ENCODE measurements at places on chromosomes 3 and 15.

DNA sequence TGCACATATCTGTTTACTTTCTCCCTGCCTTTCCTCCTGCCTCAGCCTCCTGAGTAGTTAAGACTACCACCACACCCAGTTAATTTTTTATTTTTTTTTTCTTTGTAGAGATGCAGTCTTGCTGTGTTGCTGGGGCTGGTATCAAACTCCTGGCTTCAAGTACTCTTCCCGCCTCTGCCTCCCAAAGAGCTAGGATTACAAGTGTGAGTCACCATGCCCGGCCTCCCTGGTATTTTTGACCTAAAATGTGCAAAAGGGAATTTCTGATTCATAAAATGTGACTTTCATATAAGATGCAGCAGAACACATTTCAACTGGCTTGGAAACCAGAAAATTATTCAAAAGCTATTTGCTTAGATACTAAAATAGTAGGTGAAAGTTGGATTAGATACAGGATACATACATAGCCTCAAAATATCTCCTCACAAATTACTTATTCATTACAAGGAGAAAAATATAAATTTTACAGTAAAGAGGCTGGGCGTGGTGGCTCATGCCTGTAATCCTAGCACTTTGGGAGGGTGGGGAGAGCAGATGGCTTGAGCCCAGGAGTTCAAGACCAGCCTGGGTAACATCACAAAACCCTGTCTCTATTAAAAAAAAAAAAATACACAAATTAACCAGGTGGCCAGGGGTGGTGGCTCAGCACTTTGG, 32.0 kb downstream of the MAP4 start:
- DNase-seq: peak; percentile 33

DNA sequence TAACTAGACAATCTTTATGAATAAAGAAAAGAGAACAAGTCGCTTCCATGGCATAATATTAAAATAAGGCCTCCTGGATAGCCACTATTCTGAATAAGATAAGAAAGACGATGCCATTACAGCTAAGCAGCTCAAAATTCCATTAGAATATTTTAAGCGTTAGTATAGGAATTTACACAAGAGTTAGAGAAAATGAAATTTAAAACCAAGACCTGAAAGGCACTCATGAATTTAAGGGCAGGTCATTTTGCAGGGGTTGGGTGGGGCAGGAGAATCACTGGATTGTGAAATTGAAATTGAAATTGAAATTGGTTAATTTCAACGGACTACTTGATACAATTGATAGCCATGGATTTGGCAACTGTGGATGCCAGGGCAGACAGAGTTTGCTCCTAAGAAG, 91.8 kb upstream of the GOLGA8J start:
- no peak for DNase-seq

- DNase-seq: no peak
These were observed 266.4 kb upstream of the TBC1D5 start for GRCh38 chr3:18008706-18009368.

DNA sequence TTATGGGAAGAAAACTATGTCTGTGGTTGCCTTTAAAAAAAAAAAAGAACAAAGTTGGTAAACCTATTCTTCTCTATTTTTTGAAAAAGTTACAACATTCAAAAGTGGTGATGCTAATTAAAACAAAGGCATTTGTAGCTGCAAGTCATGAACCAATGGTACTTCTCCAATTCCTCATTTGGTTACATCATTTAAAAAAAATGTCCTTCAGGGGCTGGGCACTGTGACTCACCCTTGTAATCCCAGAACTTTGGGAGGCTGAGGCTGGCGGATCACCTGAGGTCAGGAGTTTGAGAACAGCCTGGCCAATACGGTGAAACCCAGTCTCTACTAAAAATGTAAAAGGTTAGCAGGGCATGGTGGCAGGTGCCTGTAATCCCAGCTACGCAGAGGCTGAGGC, 574.6 kb downstream of the VGLL3 start:
- DNase-seq: peak; percentile 11

DNA sequence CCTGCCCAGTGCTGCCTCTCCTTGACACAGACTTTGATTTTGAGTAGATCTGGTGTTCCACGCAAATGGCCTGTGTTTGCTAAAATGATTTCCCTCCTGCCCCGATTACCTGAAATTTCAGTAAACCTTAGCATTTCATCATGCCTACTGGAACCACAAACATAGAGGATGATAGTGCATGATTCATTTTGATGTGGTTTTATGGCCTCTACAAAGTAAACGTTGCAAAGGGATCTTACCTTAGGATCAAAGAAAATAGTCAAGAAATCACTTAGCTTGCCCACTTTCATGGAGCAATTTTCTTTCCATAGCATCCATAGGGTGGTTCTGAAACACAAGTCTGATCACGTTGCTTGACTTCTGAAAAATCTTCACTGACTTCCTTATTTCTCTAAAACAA, 524.6 kb upstream of the ATP11B start:
- no peak for DNase-seq

- no peak for DNase-seq
These were observed 39.4 kb downstream of the KPNA1 start for GRCh38 chr3:122475316-122475715.

GRCh38 chr3:13556207-13556606, 7.3 kb downstream of the FBLN2 start:
- no peak for DNase-seq

DNA sequence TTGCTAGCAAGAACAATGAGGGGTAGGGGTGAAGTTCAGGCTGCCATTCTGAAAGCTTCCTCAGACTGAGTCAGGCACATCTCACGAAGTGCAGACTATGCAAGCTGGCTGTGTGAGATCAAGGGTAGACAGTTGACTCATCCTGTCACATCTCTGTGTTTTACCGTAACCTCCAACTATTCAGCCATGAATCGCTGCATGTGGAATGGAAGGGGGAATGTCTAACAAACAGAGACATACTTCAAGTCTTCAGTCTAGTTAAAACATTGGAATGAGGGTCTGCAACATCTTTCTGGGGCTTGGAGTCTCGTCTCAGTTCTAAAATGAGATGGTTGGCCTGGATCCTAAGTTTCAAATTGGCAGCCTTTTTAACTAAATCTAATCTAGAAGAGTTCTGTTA, 25.9 kb downstream of the AGTR1 start:
- no peak for DNase-seq

GRCh38 chr3:191388823-191389222, 58.5 kb upstream of the UTS2B start:
- no peak for DNase-seq

DNA sequence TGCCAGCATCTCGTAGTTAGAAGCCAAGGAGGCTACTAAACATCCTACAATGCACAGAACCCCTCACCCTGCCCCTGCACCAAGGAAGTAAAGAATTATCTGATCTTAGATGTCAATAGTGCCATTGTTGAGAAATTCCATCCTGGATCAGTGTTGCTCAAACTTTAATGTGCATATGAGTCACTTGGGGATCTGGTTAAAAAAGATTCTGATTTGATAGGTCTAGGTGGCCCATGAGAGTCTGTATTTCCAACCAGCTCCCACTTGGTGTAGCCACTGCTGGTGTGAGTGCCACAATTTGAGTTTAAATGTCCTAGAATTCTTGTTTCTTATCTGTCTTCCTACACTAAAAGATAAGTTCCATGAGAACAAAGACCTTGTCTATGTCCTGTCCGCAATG, 43.7 kb downstream of the TMEM45A start:
- DNase-seq: no peak

- no peak for DNase-seq
These were observed 76.3 kb upstream of the CCDC39 start for GRCh38 chr3:180755556-180755955.

- no peak for DNase-seq
These were observed 38.3 kb upstream of the TRA2B start for GRCh38 chr3:185976100-185976499.

GRCh38 chr3:5136211-5136918, 14.3 kb downstream of the ARL8B start:
- DNase-seq: no peak

All from retinal pigment epithelial cell (primary cell).